ENCODE measurements at places on chromosomes 11 and 22. TPM values are rescaled to one million over a fixed set of nuclear protein-coding genes. Genes with fewer than 3 reads are reported as not detected.
A peak's percentile ranks its signal among the peaks of the same experiment; 100 is the strongest.

The TSSC4 gene
- 94.6 TPM for polyA plus RNA-seq

The ZBTB16 gene
- polyA plus RNA-seq: 16.0 TPM

- DNase-seq: no peak
Measured at GRCh38 chr11:122248939-122249338, 132.9 kb upstream of the BLID start.

DNA sequence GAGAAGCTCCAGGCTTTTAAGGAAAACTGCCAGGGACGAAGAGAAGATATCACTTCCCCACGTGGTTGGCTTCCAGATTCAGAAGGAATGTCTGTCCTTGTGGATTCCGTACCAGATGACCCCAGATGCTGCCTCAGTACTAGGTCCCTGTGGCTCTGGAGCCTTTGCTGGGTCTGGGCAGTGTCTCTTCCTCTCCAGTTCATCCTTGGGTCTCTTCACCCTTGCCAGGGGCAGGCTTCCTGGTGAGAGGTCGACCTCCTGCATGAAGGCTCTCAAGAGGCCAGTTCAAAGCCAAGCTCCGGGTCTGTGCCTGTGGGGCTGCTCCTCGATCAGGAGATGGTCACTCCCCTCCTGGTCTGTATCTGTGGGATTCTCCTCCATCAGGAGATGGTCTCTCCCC lies 74.7 kb upstream of the B3GAT1 start:
- no peak for DNase-seq

DNA sequence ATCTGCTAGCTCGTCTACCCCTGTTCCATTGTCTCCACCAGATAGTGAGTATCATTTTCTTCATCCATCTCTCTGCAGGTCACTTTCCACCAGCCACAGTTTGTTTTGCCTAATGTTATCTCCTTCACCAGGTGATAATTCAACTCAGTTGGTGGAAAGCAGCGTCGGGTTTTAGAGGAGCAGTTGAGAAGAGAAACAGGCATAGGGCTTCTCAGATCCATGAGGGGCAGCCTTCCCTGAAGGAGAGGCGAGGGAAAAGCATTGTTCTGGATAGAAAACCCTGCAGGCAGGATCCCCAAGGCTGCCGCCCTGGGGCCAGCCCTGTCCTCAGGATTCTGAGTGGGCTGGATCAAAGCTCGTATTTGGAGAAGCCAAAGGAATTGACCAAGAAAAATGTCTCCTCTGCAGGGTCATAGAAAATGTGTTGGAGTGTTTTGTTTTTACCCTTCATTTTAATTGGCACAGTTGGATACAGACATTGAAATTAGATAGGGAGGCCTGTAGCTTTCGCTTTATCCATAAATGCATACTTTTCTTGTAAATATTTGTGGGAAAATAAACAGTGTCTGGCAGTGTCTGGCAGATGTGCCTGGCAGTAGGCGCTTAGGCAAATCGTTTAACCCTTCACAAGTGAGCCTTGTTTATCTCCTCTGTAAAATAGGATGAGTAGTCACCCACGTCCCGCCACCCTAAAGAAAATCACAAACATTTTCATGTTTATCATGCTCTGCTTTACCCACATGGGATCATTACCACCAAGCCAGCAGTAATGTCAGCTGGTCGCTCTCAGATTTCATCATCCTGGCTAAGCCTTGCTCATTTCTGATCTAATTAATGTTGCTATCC lies 73.4 kb upstream of the TTC12 start:
- DNase-seq: no peak

DNA sequence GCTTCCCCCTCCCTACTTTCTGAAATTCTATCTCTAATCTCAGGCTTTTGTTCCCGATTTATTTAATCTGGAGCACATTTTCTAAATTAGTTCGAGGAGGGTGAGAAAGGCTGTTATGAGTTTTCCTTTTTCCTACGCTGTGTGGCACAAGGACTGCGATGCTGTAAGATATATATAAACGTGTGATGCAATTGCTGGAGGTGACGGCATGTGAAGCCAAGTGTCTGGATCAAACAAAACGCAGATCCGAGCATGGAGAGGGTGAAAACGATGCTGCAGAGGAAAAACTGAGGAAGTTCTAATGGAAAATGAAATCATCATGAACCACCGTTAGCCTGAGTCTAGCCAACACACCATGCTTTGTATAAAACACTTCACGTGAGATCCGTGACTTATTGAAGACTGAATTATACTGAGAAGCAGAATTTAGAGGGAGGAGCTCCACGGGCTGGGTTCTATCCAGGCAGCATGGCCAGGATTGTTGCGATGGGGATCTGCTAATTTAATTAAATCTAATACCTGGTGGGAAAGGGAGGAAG lies 4.4 kb downstream of the PKNOX2 start:
- DNase-seq: no peak

- peak; percentile 79 for DNase-seq
Measured at GRCh38 chr11:126284829-126285228, 1.9 kb downstream of the TIRAP start.

DNA sequence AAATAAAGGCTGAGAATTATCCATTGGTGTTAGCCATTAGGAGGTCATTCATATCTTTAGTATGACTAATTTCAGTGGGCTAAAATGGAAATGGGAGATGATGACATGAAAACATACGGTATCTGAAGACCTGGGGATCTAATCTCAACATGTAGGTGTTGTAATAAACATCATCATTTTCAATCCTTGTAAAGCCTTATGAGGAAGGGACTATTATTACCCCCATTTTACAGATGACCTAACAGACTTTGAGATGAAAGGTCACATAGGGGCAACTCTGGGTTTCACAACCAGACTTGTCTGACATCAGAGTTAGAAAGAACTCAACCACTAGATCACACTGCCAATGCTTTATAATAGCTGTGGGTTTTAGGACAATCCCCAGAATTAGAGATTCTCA lies 34.8 kb upstream of the TMEM135 start:
- no peak for DNase-seq

DNA sequence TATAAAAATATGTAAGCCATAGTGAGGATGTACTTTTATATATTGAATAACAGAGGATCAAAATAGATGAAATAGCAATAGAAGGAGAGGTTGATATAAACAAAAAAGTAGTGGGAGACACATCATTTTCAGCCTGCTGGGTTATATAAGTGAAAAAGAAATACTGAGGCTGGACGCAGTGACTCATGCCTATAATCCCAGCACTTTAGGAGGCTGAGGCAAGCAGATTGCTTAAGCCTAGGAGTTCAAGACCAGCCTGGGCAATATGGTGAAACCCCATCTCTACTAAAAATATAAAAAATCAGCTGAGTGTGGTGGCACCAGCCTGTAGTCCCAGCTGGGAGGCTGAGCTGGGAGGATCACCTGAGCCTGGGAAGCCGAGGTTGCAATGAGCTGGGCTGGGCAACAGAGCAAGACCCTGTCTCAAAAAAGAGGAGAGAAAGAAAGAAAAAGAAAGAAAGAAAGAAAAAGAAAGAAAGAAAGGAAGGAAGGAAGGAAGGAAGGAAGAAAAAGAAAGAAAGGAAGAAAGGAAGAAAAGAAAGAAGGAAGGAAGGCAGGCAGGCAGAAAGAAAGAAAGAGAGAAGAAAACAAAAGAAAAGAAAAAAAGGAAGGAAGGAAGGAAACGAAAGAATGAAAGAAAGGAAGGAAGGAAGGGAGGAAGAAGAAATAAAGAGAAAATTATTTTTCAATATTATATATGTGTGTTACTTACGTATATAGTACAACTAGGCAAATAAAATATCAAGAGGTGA lies 7.0 kb upstream of the P2RY2 start:
- no peak for DNase-seq

- no peak for DNase-seq
Measured at GRCh38 chr22:27433585-27434190, 367.9 kb downstream of the MN1 start.

GRCh38 chr11:64233913-64234586 lies at the start of gene VEGFB:
Gene VEGFB (plus strand): TSS chr11:64234584. CDS start chr11:64234834, 250 bp downstream.
- peak; percentile 70 for DNase-seq

DNA sequence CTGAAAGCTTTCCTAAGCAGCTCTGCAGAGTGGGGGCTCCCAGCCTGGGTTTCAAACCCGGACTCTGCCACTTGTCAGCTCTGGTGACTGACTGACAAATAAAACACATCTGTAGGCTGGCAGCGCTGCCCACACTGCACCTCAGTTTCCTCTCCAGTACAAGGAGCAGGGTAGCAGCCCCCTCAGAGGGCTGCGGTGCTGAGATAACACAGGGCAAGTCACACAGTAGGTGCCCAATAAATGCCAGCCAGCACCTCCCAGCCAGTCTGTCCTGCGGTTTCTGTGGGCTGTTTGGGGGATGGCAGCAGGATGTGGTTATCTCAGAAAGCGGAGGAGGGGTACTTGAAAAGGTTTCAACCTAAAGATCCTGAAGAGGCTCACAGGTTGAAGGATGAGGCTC lies 1.5 kb downstream of the SYT12 start:
- DNase-seq: no peak

DNA sequence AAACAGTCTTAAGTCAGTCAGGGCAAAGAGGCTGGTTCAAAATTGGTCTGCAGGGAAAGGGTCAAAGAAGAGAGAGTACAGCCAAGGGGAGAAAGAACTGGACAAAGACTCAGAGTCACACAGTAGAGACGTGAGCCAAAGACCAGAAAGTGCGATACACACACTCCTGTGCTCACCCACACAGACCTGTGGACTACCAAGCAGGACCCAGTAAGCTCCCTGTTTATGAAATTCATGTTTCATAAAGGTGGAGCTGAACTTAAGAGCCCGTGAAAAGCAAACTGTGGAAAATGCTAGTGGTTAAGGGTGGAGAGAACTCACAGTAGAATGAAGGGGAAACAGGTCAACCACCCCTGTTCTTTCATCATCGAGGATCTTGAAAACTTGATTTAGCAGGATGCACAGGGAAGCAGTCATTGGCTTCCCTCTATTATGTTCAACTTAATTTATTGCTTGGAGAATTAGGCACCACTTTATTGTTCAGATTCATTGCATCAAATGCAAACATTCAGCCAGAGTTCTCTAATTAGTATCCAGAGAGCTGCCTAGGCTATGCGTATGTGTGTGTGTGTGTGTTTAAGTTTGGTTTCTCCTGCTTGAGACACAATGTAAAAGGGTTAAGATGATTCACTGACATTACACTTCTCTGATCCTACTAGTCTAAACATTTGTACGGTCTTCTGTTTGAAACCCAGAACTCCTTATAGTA lies 160.9 kb upstream of the MTMR2 start:
- no peak for DNase-seq

- peak; percentile 33 for DNase-seq
Measured at GRCh38 chr22:46609175-46609690, 11.0 kb upstream of the GRAMD4 start.

GRCh38 chr11:3144296-3145205 lies 20.6 kb downstream of the OSBPL5 start:
- no peak for DNase-seq

DNA sequence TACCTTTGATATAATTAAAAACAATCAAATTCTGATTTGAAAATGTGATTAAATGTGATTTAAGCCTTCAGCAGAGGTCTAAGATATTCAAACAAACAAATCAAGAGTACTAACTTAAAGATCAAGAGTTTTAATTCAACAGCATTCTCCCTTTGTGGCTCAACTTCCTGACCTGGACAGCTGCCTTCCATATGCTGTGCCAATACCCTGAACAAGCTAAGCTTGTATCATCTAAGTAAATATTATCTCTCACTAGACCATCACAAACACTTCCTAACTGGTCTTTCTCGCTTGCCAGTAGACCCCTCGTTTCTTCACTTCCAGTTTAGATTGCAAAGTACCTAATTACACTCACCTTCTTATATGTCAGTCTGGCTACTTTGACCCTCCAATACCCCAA lies 35.9 kb upstream of the P4HA3 start:
- DNase-seq: no peak

- no peak for DNase-seq
Measured at GRCh38 chr11:64490562-64491216, 100.3 kb upstream of the SLC22A12 start.

GRCh38 chr22:41000941-41001721 lies 50.0 kb downstream of the RBX1 start:
- DNase-seq: no peak

DNA sequence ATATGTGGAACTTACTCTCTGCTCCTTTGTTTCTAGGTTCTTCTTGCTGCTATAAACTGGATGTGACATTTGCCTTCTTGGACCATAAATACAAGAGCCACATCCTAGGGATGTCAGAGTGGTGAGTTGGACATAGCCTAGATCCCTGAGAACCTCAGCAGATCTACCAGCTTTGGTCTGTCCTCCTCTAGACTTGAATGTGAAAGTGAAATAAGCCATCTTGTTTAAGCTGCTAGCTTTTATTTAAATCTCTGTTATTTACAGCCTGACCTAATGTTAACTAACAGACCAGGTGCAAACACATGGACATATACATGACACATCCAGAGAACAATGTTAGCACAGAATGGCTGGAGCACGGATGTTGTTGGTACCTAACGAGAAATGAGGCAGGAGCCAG lies 36.0 kb downstream of the SLN start:
- DNase-seq: no peak

GRCh38 chr11:60282286-60282685 lies 1.8 kb downstream of the MS4A4A start:
- DNase-seq: no peak
